ENCODE measurements at places on chromosomes 3 and 15. TPM values are rescaled to one million over a fixed set of nuclear protein-coding genes. Genes with fewer than 3 reads are reported as not detected.

GABRG3 gene
- 1.7 TPM for polyA plus RNA-seq

SUSD5 gene
- polyA plus RNA-seq: 7.0 TPM

ITIH1 gene
- polyA plus RNA-seq: 0.56 TPM

JMJD7 gene
- polyA plus RNA-seq: 10.3 TPM

SCAP gene
- polyA plus RNA-seq: 77.9 TPM

LPCAT4 gene
- 38.4 TPM for polyA plus RNA-seq

CSPG4 gene
- 7.7 TPM for polyA plus RNA-seq

MINAR1 gene
- polyA plus RNA-seq: 1.4 TPM

DNA sequence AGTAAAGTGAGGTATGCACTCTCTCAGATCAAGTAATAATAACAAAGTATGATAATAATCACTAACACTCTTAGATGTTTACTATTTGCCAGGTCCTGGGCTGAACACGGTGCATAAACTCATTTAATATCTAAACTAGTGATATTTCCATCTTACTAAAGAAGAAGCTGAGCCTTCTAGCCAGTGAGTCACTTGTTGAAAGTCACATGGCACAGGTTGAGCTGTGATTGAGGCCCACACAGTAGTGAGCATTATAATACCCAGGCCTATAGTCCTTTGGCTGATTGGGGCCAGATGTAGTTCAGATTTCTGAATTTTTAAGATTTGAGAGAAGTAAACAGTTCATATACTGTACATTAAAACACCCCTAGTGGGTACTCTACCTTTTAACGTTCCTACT lies 93.2 kb upstream of the CCDC80 start:
- DNase-seq: no peak

- no peak for DNase-seq
Measured at GRCh38 chr3:4060064-4060463, 243.1 kb upstream of the SETMAR start.

DNA sequence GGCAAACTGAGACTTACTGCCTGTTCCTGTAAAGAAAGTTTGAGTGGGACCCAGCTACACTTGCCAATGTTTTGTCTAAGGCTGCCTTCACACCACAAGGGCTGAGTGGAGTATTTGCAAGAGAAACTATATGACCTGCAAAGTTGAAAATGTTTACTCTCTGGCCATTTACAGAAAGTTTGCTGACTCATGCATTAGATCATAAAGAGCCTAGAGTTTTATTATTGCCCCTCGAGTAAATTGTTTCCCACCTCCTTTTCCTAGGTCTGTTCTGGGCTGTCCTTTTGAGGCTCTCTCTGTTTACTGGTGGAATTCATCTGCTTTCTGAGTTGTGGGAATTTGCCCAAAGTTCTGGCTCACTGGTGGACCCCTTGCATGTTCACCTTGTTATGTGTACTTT lies 6.7 kb upstream of the PROK2 start:
- no peak for DNase-seq

DNA sequence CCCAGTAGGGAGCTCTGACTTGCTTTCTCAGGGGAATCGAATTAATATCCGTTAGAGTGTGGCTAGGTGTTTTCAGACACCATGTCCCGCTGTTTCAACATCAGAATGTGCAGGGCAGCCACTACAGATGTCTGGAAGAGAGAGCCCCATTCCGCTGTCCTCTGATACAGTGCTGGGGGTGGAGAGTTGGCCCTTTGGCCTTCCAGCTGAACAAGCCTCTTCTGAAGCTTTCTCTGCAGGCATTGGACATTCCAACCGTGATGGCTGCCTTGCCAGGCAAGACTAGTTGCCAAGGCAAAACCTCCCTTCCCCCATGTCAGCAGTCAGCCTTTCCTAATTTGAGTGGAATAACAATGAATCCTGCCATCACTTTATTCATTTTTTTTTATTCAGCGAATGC lies 1.5 kb downstream of the FAH start:
- no peak for DNase-seq

GRCh38 chr3:114444216-114444615 lies 150.4 kb downstream of the TIGIT start:
- DNase-seq: no peak

DNA sequence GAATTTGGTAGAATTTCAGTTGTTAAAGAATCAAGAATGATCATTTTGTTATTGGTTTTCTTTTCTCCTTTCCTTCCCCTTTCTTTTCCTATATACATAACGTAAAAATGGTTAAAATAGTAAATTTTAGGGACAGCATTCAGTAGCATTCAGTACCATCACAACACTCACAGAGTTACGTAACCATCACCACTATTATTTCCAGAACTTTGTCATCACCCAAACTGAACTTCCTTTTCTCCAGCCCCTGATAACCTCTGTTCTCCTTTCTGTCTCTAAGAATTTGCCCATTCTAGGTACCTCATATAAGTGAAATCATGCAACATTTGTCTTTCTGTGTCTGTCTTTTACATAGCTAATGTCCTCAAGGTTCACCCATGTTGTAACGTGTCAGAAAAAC lies 165.3 kb downstream of the AKAP13 start:
- DNase-seq: no peak

GRCh38 chr3:170773682-170774425 lies 96.1 kb downstream of the RPL22L1 start:
- no peak for DNase-seq

GRCh38 chr3:51637941-51638471 lies 33.0 kb upstream of the TEX264 start:
- DNase-seq: no peak

DNA sequence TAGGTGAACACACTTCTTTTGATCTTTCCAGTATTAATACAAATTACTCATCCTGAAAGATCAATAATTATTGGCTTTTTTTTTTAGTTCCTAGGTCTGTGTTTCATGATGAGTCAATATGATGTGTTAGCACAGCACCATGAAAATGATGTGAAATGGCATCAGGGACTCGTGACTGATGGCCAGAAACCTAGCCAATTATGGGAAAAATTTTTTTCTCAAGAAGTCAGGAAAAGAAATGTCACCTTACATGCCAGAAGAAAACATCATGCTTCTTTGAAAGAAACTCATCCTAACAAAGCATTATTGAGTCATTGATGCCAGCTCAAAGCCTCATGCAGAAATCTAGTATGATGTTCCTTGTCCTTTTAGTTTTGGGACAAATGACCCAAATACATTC lies 468.3 kb upstream of the CBLB start:
- no peak for DNase-seq

- peak; percentile 77 for DNase-seq
Measured at GRCh38 chr3:99875929-99876841, 58.5 kb downstream of the CMSS1 start.

DNA sequence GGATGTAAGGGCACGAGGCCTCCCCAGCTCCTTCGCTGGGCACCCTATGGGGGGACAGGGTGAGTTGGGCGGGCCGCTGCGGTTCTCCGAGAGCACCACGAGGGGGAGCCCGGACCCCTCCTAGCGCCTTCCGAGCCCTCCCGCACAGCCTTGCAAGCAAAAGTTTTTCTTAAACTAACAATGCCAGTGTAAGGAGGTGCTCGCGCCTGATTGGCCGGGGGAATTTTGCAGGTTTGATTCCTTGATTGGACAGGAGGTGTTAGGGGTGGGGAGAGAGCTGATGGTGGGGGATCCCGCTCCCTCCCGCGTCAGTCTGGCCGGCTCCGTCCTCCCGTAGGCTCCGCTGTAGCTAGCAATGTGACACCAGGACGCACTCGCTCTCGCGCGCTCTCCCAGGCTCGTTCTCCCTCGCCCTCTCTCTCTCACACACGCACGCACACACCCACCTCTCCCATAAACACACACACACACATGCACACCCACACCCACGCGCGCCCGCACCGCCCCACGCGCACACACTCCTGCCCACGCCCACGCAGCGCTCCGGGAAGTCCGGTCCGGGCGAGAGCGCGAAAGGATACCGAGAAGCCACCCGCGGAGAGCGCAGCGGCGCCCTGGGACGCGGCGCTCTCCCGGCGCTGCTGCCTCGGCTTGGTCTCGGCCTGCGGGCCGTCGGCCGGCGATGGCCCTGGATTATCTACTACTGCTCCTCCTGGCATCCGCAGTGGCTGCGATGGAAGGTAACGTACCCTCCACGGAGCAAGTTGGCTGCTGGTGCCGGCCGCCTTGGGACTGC lies at the start of gene EPHB1:
Gene EPHB1, plus strand, starts transcription at position 311 of the 796 bp plus-strand sequence.
- DNase-seq: peak; percentile 81

- DNase-seq: no peak
Measured at GRCh38 chr3:68070186-68070585, 415.8 kb upstream of the SUCLG2 start.

GRCh38 chr3:46100812-46101211 lies 73.5 kb upstream of the XCR1 start:
- no peak for DNase-seq

- peak; percentile 70 for DNase-seq
Measured at GRCh38 chr3:169668072-169668956, 4.8 kb upstream of the MECOM start.

DNA sequence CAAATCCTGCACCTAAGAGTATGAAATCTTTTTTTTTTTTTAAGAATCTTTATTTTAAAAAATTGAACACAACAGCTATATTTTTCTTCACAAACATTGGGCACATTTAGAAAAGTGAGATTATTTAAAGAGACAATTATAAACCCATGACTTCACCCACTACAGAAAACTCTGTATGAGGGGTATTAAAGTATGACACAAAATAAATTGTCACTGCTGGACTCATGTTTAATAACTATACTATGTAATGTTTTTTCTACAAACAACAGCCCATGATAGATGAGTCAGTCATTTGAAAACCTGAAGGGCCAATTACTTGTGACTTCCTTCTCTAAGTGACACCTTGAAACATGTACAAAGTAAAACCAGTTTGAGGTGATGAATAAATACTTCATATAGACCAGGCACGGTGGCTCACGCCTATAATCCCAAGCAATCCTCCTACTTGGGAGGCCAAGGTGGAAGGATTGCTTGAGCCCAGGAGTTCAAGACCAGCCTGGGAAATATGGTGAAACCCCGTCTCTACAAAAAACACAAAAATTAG lies 36.0 kb downstream of the AQR start:
- DNase-seq: no peak

DNA sequence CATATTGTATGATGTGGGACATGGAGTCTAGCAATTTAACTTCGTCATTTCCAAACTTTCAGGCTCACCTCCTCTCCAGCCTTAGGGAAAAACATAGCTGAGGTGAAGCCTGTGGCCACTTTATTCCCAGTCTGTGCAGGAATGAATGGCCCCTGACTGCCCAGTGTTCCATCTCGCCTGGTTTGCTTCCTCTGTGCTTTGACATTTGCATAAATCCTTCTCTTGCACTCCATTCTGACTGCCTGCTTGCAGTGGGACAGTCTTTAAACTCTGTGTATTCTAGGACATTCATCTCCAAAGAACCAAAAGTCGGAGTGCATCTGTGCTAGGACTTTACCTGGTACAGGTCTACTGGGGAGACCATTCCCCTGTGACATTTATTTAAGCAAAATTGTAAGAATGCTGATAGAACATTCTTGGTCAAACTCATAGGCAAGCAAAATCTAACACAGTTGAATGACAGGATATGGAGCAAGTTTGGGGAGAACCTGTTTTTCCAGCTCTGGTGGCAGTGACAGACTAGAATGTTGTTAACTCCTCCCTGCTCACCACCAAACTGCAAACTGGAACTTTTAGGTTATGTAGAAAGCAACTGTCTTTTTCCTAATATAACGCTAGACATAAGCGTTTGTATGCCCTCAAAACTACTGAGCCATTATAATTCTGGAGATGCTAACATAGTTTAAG lies 22.1 kb downstream of the TMED3 start:
- no peak for DNase-seq

DNA sequence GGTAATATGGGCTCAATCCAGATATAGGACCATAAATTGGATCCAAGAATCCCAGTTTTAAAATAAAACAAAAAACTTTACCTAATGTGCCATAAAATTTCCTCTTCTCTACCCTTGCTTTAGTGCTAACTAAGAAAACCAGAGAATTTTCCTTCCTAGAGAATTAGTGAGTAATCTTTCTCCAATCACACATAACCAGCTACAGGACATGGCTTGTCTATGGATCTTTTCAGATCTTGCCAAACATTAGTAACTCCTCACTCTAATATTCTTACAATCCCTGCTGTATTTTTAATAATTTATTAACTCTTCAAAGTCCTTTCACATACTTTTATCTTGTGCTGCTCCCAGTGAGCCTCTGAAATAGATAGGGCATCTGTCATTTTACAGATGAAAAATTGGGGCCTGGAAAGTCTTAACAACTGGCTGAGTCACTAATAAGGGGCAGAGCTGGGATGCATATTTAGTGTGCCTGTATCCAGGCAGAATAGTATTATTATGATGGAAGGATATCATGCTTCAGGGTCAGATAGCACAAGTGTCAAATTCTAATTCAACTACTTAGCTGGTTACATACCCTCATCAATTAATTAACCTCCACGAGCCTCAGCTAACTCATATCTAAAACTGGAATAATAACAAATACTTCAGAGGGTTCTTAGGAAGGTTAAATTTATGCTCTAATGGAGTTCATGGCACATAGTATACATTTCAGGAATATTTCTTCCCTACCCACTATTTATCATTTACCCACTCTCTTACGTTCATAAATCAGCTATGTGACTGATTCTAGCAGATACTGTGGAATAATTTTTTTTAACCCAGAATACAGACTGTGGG lies 5.6 kb downstream of the ZBED2 start:
- no peak for DNase-seq

- DNase-seq: no peak
Measured at GRCh38 chr3:16807391-16807790, 77.4 kb upstream of the PLCL2 start.

GRCh38 chr3:45908761-45909160 lies 22.4 kb downstream of the CCR9 start:
- DNase-seq: no peak

DNA sequence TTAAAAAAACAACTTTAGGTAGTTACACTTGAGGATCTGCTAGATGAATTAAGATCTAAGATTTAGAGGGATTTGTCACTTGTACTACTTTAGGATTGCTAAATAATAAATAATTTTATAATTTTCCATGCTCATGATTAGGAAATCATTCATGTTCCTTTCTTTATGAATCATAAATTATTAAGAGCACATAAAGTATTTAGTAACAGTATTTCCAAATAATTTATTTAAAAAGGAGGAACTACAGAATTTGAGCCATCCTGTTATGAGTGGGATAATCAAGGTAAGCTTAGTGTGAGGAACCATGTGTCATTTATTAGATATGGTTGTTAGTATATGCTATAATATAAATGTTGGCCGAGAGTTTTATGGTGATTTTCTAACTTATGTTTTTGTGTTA lies 37.5 kb upstream of the C3orf38 start:
- DNase-seq: no peak

- no peak for DNase-seq
Measured at GRCh38 chr15:90004671-90005070, 3.5 kb downstream of the ZNF710 start.

DNA sequence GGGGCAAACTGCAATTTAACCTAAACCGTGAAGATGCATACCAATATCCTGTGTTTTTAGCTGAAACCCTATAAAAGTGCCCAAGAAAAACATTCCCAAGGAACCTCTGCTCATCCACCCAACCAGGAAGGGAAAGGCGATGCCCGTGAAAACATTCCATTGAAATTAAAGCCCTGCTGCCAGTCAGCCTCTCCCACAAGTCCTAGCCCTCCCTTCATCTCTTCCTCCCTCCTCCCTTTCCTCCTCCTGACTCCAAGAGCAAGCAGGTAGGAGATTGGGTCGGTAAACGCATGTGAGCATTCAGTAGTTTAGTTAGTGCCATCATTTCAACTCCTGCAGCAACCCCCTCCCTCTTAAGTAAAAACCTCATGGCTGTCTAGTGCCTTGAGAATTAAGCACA lies 27.7 kb downstream of the HES1 start:
- DNase-seq: no peak
